RPMI7951 (cell line): ENCODE measurements at places on chromosomes 13 and 19. TPM values are rescaled to one million over a fixed set of nuclear protein-coding genes. Genes with fewer than 3 reads are reported as not detected.

Gene FAM216B
- total RNA-seq = not detected in 2 replicates

DNA sequence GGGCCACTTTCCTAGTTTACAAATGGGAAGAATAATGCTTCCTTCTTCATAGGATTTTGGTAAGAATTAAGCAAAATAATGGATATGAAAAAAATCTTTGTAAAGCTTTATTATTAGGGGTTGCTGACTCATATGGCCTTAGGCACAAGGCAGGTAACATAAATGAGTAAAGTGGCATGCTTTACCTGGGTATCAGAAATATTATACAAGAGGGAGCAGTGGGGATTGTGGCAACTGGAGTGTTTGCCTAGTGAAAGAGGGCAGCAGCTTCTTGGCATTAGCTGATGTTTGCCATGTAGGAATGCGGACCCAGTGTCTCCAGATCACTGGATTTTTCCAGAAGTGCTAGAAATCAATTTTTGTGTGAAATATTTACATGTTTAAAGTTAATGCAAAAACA lies 19.5 kb downstream of the WDFY2 start:
- no peak for DNase-seq

DNA sequence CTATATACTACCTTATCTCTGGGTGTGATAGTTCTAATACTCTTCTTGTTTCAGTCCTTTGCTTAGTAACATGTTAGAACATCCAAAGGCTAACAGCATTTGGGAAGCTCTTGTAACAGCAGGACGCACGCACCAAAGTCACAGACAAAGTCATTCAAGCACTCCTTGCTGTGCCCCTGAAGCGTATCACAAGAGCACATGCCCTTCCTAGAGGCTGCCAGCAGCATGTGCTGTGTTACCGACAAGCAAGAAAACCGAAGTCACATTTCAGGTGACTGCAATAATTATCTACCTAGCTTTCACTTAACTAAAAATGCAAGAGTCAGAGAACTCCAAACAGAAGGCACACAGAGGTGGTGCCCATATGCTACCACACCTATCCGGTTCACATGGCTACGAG lies 194.1 kb downstream of the KLF12 start:
- no peak for DNase-seq

- no peak for DNase-seq
Measured at GRCh38 chr13:66586489-66586888, 643.6 kb downstream of the PCDH9 start.

Gene JOSD2
- 39.0 and 53.5 TPM in 2 replicates for total RNA-seq

DNA sequence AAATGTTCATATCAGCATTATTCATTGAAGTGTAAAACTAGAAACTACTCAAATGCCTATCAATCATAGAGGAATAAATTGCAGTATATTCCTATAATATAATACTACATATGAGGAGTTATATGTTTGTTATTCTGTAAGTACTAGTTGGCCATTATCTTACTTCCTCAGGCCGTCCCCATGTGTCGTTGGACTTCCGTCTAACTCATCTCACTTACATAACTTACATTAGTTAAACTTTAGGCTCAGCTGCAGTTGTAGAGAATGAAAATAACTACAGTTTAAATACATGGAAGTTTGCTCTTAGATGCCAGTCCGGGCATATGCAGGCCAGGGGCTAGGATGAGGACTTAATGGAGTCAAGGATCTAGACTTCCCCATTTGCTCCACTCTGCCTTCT lies 8.6 kb upstream of the EPSTI1 start:
- DNase-seq = no peak

Gene PLEKHA4
- total RNA-seq = 1.8 and 4.4 TPM in 2 replicates

DNA sequence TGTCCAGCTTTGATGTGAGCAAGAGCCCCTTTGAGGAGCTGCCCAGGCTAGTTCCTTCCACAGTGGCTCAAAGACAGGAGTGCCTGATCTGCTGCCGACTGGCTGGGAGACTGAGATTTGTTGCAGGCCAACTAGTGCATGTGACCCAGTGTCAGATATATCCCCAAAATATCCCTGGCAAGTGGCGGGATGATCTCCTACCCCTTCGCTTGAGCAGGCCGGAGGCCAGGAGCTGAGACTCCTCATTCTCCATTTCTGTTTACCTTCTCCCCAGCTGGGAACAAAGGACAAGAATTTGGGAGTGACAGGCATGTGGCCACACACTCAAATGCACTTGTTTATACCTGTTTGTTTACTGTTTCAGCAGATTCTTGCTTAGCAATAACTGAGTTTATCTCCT lies 37.1 kb upstream of the XPO4 start:
- no peak for DNase-seq

DNA sequence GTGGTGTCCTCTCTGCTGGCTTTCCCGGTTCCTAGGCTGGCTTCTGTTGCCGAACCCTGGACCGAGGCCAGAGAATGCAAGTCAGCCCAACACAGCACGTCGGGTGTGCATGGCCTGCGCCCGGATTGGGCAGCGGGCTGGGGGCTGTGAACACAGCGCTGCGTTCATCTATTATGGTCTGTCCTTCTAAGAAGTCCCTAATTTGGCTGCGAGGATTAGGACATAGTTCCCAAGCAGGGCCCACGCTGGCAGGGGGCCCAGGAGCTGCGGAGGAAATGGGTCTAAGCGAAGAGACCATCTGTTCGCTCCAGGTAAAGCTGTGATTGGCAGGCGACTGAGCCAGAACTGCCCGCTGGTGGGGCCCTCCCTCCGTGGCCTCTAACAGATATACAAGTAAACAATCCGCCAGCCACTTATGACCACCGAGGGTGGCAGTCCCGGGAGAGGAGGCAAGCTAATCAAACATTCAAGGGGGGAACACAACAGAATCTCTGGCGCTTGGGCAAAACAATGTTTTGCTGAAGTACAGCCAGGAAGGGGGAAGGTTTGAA lies 6.0 kb downstream of the SYCE2 start:
- DNase-seq = peak; percentile 31

Gene ZSCAN1
- not detected in 2 replicates for total RNA-seq

Gene CATSPERD
- total RNA-seq = not detected in 2 replicates

Gene GJA3
- total RNA-seq = 0.98 and 1.1 TPM in 2 replicates

- no peak for DNase-seq
Measured at GRCh38 chr19:50854636-50855410, at the start of gene KLK3. Gene KLK3, plus strand, starts transcription at chr19:50854915. Its CDS starts 41 bp downstream, at chr19:50854956.

GRCh38 chr13:50537029-50537428 lies 306.5 kb downstream of the DLEU7 start:
- no peak for DNase-seq

DNA sequence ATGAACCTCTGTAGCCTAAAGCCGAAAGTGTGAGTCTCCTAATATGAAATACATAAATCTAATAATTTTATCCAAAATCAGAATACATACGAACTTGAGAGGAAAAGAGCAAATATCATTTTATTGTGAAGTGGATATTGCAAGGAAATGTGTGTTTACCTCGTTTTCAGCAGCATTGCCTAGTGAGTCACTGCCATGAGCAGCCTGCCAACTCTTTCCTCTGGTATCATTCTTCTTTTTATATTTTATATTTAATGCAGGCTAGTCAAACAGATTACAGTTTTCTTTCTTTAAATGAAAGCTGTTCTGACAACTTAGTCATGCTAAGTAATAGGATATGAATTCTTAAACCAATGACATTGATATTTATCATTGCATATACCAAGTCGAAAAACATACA lies 44.2 kb downstream of the EDNRB start:
- DNase-seq = no peak

DNA sequence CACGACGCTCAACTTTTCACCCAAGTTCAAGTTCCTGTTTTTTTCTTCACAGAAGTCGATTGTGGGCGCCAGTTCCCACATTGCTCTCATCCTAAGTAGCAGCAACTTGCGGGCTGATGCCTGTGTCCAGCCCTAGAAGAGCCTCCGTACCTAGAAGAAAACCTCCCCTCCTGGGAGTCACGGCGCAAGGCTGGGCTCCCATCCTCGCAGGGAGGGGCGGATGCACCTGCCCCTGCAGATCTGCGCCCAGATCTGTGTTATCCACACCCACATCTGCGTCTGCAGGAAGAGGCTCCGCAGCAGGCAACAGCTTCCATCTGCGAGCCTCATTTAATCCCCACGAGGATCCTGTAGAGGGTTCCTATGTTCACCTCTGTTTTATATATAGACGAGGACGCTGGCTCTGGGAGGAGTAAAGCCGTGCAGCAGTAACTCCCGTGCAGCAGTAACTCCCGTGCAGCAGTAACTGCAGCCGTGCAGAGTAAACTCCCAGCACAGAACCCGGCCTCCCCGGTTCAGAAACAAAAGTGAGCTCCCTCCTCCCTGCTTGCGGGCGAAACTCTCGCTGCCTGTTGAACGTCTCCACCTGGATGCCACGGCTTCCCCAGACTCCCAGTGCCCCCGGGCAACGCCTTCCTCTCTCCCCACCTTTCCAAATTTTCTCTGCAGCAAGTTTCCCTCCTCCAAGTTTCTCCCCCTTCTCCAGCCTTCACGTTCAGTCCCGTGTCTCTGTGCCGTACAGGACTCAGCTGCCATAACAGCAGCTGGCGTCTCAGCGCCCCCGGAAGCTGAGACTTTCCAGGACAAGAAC lies 23.5 kb upstream of the LAIR1 start:
- DNase-seq = no peak

Gene OSCAR
- 0.12 TPM in 1 of 2 replicates, not detected in the other for total RNA-seq

Gene TLE6
- total RNA-seq = 0.84 and 3.9 TPM in 2 replicates

Gene CGB8
- not detected in 2 replicates for total RNA-seq

Gene ERICH6B
- not detected in 2 replicates for total RNA-seq

Gene ZNF829
- total RNA-seq = 4.9 and 6.6 TPM in 2 replicates

- DNase-seq = no peak
Measured at GRCh38 chr13:35554972-35555623, 78.6 kb upstream of the MAB21L1 start.

Gene TMEM255B
- 0.60 and 0.78 TPM in 2 replicates for total RNA-seq

GRCh38 chr19:1713170-1713569 lies 40.1 kb upstream of the ONECUT3 start:
- DNase-seq = no peak

Gene ATP8A2
- total RNA-seq = 1.3 TPM in 2 replicates

Gene BRME1
- total RNA-seq = 1.6 and 2.1 TPM in 2 replicates

GRCh38 chr13:35208587-35208986 lies 266.5 kb downstream of the NBEA start:
- DNase-seq = no peak

GRCh38 chr19:57934820-57935665 lies at the start of gene ZNF418:
Gene ZNF418, minus strand, starts transcription at chr19:57935402. Its CDS starts 1,580 bp downstream, at chr19:57933822.
- peak; percentile 86 for DNase-seq

DNA sequence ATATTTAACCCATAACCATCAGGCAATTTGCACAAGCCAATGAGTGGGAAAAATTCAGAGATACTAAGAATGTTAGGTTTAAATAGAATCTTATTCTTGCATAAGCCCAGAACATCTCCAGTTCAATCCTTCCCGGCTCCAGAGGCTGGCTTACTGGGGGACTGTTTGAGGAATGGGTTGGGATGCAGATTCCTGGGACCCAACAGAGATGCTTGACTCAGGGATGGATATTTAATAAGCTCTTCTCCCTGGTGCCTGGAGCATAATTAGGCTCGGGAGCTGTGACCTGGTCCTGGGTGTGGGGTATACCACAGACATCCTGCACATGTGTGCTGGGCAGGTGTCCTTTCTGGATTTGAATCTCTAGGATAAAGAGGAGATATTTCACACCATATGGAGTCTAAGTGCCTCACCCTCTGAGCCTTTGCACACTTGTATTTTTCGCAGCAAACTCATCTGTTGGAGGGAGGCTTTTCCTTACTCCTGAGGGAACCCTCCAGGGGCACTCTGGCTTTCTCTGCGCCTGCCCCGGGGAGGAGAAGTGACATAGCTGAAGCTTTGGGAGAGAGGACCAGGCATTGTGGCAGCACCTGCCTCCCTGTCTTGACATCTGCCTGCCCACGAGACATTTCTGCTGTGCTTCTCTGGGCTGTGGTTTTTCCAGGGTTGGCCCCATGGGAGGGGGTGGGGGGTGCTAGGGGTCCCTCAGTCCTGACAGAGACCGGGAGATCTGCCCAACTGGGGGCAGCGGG lies 36.1 kb upstream of the ANKRD10 start:
- no peak for DNase-seq

Gene IGFL2
- total RNA-seq = not detected in 2 replicates

Gene SLC27A5
- total RNA-seq = 4.7 and 6.0 TPM in 2 replicates

DNA sequence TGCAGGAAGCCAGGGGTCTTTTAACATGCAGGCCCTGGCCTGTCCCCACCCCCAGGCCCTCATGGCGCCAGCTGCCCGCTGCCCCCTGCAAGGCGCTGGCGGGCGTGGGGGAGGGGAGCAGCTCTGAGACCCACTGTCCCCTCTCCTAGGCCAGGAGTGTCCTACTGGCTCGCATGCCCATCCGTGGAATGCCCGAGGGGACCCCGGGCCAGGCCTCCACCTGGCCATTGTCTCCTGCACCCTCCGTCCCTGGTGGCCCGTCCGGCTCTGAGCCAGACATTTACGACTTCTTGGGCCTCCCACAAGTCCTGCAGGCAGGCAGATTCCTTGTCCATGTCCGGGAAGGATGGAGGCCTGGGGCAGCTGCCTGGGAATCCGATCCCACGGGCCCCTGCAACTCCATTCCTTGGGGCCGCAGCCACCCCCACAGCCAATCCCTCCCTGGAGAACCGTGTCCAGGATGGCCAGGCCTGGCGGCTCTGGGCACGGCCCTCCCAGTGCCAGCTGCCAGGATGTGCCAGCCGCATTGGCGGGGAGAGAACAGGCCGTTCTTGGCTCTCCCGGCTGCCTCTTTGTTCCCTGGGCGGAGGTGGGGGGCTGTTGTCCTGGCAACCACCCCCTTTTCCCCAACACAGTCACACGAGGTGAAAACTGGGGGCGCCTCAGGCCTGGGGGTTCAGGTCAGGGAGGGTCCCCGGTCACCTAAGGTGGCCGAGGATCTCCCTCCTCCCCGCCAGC lies 10.5 kb upstream of the PLIN3 start:
- DNase-seq = no peak

DNA sequence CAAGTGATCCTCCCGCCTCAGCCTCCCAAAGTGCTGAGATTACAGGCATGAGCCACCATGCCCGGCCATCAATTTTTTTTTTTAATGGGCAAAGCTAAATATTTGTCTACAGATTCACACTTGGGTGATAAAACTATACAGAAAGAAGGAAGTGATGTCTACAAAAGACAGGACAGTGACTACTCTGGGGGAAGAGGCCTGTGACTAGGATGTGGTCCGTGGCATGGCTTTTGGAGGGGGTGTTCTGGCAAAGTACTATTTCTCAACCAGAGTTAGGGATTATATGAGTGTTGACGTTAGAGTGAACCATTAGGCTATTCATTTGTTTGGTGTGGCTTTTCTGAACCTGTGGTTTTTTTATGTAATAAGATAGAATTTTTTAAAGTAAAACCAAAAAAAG lies 42.7 kb downstream of the INSR start:
- no peak for DNase-seq

DNA sequence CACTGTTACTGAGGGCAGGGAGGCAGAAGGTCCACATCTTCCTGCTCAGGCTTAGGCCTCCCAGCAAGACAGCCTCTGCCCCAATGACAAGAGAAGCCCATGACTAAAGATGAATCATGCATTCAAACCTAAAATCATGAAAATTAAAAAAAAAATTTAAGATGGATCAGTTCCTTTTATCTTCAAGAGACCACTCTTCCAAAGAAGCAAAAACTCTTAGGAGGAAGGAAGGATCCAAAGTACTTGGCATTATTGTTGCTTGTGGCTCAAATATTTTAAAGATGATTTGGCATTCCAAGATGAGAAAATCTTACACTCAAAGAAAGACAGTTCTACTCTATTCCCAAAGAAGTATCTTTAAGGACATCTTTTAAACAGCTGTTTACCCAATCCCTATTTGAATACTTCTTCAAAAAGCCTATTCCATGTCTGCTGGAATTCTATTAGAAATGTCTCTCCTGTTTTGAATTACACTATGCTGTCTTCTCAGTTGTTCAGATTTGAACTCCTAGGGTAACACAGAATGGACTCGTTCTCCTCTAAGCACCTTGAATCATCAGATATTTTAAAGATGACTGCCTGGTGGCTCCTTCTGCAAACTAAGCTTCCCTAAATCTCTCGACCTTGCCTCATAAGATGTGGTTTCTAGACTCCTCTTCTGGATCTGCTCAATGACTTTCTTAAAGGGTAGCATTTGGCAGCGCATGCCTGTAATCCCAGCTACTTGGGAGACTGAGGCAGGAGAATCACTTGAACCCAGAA lies 7.0 kb downstream of the SERP2 start:
- peak; percentile 46 for DNase-seq
